ENCODE measurements at places on chromosomes 11 and 22.
A peak's percentile ranks its signal among the peaks of the same experiment; 100 is the strongest.

DNA sequence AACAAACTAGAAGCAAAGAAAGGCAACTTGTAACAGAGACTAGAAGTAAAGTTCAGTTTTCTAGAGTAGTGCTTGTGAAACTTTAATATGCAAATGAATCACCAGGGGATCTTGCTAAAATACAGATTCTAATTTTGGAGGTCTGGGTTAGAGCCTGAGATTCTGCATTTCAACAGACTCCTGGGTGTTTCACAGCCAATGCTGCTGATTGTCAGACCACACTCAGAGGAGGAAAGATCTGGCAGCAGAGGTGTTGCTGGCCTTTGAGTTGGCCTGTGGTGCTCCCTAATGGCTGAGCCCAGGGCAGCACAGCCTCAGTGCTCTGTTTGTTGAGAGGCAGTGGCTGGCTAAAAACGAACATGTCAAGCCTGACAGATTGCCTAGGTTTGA is 5.4 kb downstream of the CRY2 start:
- no peaks in the 10 kb centered on the region for H3K27me3 ChIP-seq
- H3K36me3 ChIP-seq, result peaks cover 40% of the 10 kb centered on the region
- no peak overlapping the region for H3K27ac ChIP-seq
- DNase-seq, result no peak
- no peak overlapping the region for H3K4me3 ChIP-seq

- no peaks in the 10 kb centered on the region for H3K27me3 ChIP-seq
- no peak overlapping the region for H3K4me3 ChIP-seq
- peak; percentile 20 for DNase-seq
Observed at GRCh38 chr11:93487032-93487483, 56.1 kb downstream of the SMCO4 start.

DNA sequence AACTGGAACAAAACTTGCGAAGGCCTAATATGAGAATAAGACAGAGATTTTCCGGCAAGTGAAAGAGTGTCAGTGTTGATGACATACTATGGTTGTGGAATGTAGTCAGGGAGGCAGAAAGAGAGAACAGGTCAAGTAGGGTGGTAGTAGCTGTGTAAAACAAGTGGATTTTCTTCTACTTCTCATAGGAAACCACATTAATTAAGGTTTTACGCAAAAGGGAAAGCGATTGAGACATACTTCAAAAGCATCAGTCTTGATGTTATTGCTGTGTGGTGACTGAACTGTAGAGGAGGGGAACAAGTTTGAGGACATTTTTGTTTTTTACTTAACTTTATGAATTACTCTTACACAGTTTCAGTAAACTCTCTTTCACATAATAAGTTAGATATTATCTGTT is 186.0 kb upstream of the CNTN5 start:
- H3K36me3 ChIP-seq, result no peaks in the 10 kb centered on the region
- no peak overlapping the region for H3K27ac ChIP-seq
- H3K4me3 ChIP-seq, result no peak overlapping the region
- no peaks in the 10 kb centered on the region for H3K27me3 ChIP-seq
- H3K4me1 ChIP-seq, result no peaks in the 10 kb centered on the region

DNA sequence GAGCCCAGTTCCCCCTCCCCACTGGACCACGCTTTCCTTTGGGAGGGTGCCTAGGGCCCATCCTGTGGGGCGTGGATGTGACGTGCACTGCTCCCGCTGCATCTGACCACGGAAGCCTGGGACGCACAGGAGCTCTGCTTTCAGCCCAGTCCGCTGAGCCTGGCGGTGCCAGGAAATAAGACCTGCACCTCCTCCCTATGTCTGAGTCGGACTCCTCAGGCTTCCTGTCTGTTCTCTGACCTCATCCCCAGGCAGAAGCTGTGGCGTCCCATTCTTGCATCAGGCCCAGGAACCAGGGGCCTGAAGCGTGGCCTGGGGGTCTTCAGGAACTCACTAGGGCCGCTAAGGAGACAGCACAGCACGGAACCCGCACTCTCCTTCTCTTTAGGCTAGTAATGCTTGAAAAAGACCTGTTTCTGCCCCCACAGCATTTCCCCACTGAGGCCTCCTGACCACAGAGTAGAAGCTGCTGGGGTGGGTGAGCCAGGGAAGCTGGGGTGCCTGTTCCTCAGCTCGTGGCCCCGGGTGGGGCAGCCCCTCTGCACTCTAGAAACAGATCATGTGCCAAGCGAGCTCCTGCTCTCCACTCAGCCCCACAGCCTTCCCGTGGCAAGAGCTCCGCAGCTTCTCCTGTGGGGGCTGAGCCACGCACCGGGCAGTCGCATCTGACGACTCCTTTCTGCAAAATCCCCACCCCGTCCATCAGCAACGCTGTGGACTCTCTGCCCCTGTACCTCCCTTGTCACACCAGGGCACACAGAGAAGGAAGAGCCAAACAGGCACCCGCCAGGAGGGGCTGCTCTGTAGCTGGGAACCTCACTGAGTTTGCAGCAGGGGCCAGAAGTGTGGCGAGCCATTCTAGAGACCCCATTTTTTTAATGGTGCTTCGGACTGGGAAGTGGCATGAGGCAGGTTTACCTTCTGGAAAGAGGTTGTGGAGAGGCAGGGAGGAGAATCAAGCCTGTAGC is 22.6 kb downstream of the MOV10L1 start:
- peaks cover 33% of the 10 kb centered on the region for H3K4me1 ChIP-seq
- no peaks in the 10 kb centered on the region for H3K36me3 ChIP-seq
- no peak for DNase-seq
- no peaks in the 10 kb centered on the region for H3K27me3 ChIP-seq

- H3K4me3 ChIP-seq, result no peak overlapping the region
- no peaks in the 10 kb centered on the region for H3K27me3 ChIP-seq
- no peak for DNase-seq
- peaks cover 34% of the 10 kb centered on the region for H3K4me1 ChIP-seq
Observed at GRCh38 chr11:117095284-117096161, 2.7 kb downstream of the SIK3 start.

DNA sequence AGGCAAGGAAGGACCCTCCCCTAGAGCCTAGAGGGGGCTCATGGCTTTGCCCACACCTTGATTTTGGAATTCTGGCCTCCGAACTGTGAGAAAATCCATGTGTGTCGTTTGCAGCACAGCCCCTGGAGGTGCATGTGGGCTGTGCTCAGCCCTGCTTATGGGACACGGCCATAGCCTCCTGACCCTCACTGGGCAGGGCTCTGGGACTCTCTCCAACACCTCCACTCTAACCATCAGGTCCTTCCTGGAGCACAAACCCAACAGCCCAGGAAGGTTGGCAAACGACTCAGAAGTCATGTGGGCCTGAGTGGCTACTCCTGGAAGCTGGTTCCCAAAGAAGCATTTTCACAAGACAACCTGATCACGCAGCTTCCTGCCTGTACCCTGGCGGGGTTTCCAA is 144.1 kb downstream of the CTTN start:
- no peaks in the 10 kb centered on the region for H3K36me3 ChIP-seq
- no peak overlapping the region for H3K27ac ChIP-seq
- H3K27me3 ChIP-seq, result peaks cover 9% of the 10 kb centered on the region
- H3K4me1 ChIP-seq, result no peaks in the 10 kb centered on the region
- no peak for DNase-seq

GRCh38 chr11:75024764-75025211 is 36.1 kb downstream of the NEU3 start:
- no peak overlapping the region for H3K4me3 ChIP-seq
- no peaks in the 10 kb centered on the region for H3K36me3 ChIP-seq
- peak; percentile 40 for DNase-seq
- H3K27ac ChIP-seq, result no peak overlapping the region
- no peaks in the 10 kb centered on the region for H3K27me3 ChIP-seq

DNA sequence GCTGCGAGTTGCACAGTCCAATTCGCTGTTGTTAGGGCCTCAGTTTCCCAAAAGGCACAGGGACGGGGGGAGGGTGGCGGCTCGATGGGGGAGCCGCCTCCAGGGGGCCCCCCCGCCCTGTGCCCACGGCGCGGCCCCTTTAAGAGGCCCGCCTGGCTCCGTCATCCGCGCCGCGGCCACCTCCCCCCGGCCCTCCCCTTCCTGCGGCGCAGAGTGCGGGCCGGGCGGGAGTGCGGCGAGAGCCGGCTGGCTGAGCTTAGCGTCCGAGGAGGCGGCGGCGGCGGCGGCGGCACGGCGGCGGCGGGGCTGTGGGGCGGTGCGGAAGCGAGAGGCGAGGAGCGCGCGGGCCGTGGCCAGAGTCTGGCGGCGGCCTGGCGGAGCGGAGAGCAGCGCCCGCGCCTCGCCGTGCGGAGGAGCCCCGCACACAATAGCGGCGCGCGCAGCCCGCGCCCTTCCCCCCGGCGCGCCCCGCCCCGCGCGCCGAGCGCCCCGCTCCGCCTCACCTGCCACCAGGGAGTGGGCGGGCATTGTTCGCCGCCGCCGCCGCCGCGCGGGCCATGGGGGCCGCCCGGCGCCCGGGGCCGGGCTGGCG is at the start of gene BCR:
Gene BCR (plus strand): TSS at position 209 of the 592 bp plus-strand sequence. CDS start 452 bp downstream, outside the sequence.
- peak within 1 kb of the TSS; percentile 66 for H3K27ac ChIP-seq
- DNase-seq, result no peak
- peaks cover 85% of the 10 kb centered on the region for H3K4me1 ChIP-seq
- peaks cover 38% of the 10 kb centered on the region for H3K36me3 ChIP-seq

DNA sequence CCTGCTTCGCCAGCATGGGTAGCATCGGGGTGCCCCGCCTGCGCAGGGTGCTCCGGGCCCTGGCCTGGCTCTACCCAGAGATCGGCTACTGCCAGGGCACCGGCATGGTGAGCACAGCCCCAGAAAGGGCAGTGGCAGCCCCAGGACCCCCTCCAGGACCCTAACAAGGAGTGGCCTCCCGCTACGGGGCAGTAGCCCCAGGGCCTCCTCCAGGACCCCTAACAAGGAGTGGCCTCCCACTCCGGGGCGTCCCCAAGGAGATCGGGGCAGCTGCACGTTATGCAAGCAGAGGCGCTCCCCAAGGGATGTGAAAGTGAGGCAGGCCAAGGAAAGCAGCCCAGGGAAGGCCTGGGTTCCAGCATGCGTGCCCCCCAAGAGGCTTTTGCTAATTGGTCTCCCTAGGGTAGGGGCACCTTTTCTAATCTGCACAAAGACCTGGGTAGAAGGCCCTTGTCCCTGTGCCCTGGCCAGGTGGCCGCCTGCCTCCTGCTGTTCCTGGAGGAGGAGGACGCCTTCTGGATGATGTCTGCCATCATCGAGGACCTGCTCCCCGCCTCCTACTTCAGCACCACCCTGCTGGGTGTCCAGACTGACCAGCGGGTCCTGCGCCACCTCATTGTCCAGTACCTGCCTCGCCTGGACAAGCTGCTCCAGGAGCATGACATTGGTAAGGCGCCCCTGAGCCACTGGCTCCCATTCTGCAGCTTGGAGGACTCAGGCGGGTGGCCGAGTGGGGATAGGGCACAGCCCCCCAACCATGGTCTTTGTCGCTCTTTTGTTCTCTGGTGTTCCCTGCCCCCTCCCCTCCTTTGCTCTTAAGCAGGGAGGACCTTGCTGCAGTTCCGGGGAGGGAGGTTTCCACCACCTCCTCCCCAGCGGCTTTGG is 35.0 kb downstream of the SGSM3 start:
- H3K36me3 ChIP-seq, result peaks cover 81% of the 10 kb centered on the region
- H3K27ac ChIP-seq, result no peak overlapping the region
- H3K4me3 ChIP-seq, result no peak overlapping the region
- H3K27me3 ChIP-seq, result no peaks in the 10 kb centered on the region
- no peak for DNase-seq
- H3K4me1 ChIP-seq, result no peaks in the 10 kb centered on the region

DNA sequence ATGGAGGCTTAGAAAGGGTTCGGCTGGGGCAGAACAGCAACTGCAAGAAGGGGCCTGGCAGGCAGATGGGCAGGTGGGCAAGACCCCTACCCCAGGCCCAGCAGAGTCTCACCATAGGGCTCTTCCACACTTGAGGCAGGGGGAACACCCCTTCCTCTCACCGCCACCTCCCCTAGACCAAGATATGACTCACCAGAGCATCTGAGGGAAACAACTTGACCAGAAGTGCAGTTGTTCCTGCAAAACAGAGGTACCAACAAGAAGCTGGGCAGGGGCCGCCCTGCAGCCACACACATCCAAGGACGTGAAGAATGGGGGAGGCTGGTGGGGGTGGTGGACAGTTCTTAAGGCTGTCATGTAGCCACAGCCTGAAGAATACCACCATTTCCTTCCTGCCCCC is 10.9 kb downstream of the TMPRSS5 start:
- no peaks in the 10 kb centered on the region for H3K36me3 ChIP-seq
- peaks cover 27% of the 10 kb centered on the region for H3K4me1 ChIP-seq
- no peaks in the 10 kb centered on the region for H3K27me3 ChIP-seq
- H3K4me3 ChIP-seq, result no peak overlapping the region
- H3K27ac ChIP-seq, result no peak overlapping the region

GRCh38 chr11:122253589-122254231 is 137.7 kb upstream of the BLID start:
- H3K4me1 ChIP-seq, result no peaks in the 10 kb centered on the region
- H3K27me3 ChIP-seq, result no peaks in the 10 kb centered on the region
- no peak overlapping the region for H3K27ac ChIP-seq
- H3K4me3 ChIP-seq, result no peak overlapping the region

- no peak within 1 kb of the TSS for H3K4me3 ChIP-seq
- no peaks in the 10 kb centered on the region for H3K36me3 ChIP-seq
- no peak for DNase-seq
- H3K27me3 ChIP-seq, result peaks cover 18% of the 10 kb centered on the region
- H3K4me1 ChIP-seq, result no peaks in the 10 kb centered on the region
Observed at GRCh38 chr11:7485186-7486097, at the start of gene OLFML1. Gene OLFML1, plus strand, starts transcription at chr11:7485506. Its CDS starts 370 bp downstream, at chr11:7485876.

DNA sequence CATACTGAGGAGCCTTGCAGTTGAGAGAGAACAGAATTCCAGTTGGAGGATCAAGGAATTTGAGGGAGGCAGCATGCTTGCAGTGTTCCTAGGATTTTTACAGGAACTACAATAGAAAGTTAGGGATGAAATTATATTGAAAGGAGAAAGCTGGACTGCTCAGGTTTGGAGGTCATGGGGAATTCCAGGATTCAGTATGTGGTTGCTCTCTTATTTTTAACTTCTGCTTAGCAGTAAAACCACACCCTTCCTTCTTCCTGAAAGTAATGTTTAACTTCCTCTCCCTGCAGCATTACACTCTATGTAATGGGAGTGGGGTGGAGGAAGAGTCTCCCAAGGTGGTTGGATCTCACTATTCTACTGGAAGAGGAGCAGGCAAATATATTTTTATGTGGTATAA is 31.3 kb downstream of the CTNND1 start:
- H3K36me3 ChIP-seq, result peaks cover 34% of the 10 kb centered on the region
- 0 out of 3 replicates have a peak overlapping the region, but pooled peaks have one; percentile 13 for H3K27ac ChIP-seq
- H3K4me1 ChIP-seq, result peaks cover 6% of the 10 kb centered on the region
- DNase-seq, result no peak
- H3K27me3 ChIP-seq, result no peaks in the 10 kb centered on the region

- no peak overlapping the region for H3K4me3 ChIP-seq
- H3K4me1 ChIP-seq, result no peaks in the 10 kb centered on the region
- no peak for DNase-seq
- peaks cover 13% of the 10 kb centered on the region for H3K36me3 ChIP-seq
- H3K27me3 ChIP-seq, result no peaks in the 10 kb centered on the region
- no peak overlapping the region for H3K27ac ChIP-seq
Observed at GRCh38 chr11:34953955-34954354, 37.5 kb downstream of the PDHX start.

- no peak overlapping the region for H3K4me3 ChIP-seq
- peaks cover 57% of the 10 kb centered on the region for H3K36me3 ChIP-seq
- no peaks in the 10 kb centered on the region for H3K4me1 ChIP-seq
- peak; percentile 59 for DNase-seq
Observed at GRCh38 chr11:11931461-11932055, 76.9 kb downstream of the DKK3 start.
